Activated CD4-positive, alpha-beta memory T cell treated with anti-CD3 and anti-CD28 coated beads for 36 hours (primary cell): ENCODE measurements at places on chromosomes 13 and 19.

DNA sequence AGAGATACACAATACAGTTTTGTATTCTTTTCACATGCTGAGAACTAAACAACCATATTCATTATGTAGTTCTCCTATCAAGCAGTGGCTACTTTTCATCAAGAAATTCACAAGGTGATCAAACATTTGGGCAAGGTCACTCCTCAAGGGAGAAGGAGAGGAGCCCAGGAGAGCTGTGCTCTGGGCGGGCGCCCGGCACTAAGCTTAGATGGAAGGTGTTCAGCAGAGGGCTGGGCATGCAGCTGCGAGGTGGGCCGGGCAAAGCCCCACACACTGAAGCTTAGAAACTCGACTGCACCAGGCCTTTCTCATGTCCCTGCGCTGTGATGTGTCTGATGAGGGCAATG is 30.4 kb upstream of the SPACA7 start:
- no peak for DNase-seq

- DNase-seq = no peak
Measured at GRCh38 chr19:18300930-18301717, 19.7 kb upstream of the JUND start.

- no peak for DNase-seq
Measured at GRCh38 chr13:71218960-71219359, 648.0 kb downstream of the DACH1 start.

DNA sequence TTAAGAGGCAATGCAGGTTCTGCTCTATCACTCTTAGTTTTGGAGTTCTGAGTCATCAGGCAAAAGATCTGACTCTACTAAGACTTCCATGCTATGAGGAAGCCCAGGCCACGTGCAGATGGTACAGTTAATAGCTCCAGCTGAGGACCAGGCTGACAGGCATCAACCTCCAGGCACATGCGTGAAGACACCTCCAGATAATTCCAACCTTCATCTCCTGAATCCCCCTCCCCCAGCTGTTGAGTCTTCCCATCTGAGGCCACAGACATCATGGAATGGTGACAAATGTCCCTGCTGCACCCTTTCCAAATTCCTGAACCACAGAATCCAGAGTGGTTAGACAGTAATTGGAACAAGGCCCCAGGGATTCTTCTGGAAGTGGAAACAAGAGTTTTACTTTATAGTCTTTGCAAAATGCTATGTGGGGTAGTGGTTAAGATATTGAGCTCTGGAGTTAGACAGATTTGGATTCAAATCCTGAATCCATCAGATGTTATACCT is 183.8 kb downstream of the KLF5 start:
- DNase-seq = no peak

- no peak for DNase-seq
Measured at GRCh38 chr19:52621376-52621775, 16.8 kb downstream of the ZNF83 start.

DNA sequence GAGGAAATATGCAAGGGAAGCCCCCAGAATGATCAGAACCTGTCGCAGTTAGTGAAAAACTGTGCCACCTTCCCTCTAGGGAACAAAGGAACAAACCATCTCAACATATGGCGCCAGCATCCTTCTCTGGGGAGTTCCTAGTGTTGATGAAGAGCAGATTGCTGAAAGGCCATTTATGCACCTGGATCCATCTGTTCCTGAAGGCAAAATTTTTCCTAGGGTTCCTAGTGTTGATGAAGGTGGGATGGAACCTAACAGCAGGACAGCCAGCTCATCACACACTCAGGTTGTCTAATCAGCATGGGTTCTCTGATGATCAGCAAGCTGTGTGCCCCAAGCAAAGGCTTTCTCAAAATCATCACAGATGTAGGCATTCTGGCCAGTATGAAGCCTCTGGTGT is 32.6 kb downstream of the ZNF473 start:
- no peak for DNase-seq

GRCh38 chr19:4577020-4577782 is 17.7 kb upstream of the SEMA6B start:
- no peak for DNase-seq

GRCh38 chr19:44623080-44623479 is 9.7 kb downstream of the IGSF23 start:
- no peak for DNase-seq

- DNase-seq = no peak
Measured at GRCh38 chr13:74101436-74101835, 32.8 kb downstream of the KLF12 start.

DNA sequence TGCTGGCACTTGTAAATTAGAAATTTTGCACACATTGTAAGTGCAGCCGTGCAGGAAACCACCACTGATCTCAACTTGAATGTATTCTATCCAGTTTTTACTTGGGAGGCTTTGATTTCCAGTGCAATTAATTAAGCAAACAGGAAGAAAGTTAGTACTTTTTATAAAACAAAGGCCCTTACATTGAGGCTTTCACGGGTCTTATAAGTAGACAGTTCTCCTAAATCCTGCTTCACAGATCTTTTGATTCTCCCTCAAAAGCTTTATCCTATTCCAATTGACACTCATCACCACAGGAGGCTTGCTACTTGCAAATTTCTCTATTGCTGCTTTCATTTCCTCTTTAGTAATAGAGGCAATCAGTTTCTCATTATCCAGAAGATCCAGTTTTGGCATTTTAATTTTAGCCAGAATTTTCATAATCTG is 90.1 kb downstream of the ERCC5 start:
- DNase-seq = no peak

DNA sequence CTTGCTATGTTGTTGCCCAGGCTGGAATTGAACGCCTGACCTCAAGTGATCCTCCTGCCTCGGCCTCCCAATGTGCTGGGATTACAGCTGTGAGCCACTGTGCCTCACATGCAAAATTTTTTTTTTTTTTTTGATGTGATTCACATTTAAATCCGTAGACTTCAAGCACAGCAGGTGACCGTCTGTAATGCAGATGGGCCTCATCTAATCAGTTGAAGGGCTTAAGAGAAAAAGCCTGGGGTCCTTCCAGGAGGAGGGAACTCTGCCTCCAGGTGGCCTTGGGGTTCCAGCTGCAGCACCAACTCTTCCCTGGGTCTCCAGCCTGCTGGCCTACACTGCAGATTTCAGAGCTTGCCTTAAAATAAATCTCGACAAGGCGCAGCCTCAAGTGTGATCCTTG is 43.6 kb downstream of the GADD45B start:
- no peak for DNase-seq
